HT1080 (cell line): ENCODE measurements at places on chromosomes 1 and 21.

DNA sequence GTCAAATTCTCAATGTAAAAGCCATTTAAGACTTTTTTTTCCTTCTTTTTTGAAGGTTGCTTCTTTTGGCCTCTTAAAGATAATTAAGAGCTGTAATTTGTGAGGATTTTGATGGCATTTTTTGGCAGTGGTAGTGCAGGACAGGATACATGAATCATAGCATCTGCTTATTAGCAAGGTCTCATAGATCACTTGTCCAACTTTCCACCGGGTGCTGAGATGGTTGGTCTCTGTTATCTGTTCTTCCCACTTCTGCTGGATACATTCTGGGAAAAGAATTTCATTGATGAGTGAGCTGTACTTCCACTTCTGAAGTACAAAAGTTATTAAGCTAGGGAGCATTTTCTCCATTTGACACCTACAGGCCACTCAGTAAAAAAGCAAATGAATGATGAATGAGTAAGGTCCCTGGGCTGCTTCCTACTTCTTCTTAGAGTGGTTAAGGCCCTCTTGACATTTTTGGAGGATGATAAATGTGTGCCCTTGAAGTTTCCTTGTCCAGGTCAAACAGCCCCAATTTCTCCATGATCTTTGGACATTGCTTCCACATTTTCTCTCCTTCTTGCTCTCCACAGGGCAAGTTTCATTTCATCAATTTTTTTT, 100.6 kb downstream of the ROR1 start:
- DNase-seq: peak; percentile 57

GRCh38 chr1:223010582-223011504, 132.2 kb downstream of the TLR5 start:
- no peak for DNase-seq

DNA sequence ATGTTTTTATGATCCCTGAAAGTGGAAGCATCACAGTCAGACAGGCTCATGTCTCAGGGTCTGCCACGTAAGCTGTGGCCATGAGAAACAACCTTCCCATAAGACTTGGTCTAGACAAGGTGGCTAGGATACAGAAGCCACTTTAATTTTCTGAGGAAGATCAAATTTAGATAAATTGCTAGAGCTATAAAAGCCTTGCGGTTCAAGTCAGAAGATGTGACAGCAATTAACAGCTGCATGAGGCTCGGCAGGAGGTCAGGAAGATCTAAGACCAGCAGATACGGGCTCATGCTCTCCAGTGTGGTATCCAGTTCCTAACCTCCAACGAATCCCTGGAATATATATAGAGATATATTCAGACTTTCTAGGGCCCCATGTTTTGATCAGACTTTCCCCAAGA, 577.1 kb downstream of the PLPP3 start:
- no peak for DNase-seq

- no peak for DNase-seq
These were observed 55.0 kb upstream of the TLR5 start for GRCh38 chr1:223197923-223198627.

DNA sequence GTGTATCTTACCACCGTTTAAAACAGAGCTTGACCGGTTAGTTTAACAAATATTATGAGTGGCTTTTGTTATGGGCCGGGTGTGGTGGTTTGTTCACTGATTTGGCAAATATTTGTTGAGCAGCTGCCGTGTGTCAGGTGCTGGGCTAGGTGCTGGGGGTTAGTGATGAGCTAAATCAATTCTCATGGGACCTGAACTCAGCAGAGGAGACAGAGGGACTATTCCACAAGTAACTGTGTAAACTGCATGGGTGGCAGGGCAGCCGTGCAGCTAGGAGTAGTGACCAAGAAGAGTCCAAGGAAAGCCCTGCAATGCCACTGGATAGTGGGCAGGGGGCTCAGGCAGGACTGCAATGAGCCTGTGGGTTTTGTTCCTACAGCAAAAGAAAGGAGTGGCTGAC, 11.2 kb upstream of the C2CD2 start:
- no peak for DNase-seq

DNA sequence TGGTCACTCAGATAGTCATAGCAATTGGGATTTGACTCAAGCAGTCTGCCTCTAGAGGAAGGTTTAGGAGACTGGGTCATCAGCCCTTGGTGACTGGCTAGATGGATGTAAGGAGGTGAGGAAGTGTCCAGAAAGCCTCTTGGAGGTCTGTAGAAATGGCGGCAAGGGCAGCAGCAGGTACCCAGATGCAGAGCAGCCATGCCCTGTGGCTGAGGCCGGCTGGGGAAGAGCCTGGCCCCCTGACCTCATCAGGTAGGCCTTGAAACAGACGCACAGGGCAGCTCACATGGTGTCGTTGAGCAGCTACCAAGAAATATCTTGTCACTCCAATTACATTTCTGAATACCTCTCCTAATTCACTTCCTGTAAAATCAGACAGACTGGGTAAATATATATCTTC, 98.2 kb downstream of the DMRTB1 start:
- no peak for DNase-seq

- no peak for DNase-seq
These were observed 7.1 kb downstream of the RHOU start for GRCh38 chr1:228742281-228742860.

GRCh38 chr1:214451596-214451995, 99.8 kb downstream of the PTPN14 start:
- DNase-seq: no peak

DNA sequence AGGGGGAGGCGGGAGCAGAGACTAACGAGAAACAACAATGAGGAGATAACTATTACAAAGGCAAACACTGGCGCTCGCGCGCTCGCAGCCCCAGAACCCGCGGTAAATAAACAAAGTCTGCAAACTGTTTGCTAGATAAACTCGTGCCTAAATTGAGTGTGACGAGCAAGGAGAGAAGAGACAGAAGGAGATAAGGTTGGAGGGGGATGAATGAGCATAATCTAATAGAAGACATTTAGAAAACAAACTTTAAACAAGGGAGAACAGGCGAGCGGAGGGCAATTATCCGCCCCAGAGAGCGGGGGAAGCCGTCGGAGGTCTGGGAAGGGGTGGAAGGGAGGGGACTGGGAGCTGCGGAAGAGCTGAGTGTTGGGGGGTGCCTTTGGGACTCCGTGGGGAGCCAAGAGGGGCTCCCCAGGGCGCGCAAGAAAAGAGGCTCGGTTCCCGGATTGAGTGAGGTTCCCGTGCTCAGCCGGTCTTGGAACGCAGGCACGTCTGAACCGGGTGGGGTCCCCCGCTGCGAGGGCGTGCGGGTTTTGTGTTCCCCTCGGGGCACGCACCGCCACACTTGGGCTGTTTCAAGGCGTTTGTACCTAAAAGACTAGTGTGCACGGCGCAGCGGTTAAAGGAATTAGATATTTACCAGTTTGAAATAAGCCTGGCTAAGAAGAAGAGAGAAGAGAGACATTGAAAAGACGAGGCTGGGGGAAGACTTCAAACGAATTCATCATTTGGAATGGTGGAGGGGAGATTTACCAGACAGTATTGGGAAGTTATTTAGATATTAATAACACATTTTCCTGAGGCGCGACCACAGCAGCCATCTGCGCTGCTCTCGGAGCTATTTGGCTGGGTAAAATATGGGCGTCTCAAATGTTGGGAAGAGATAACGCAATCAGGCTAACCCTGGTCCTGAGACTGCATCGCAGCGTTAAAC, 10.6 kb downstream of the PAX7 start:
- no peak for DNase-seq

GRCh38 chr1:93597709-93598108, 83.9 kb downstream of the BCAR3 start:
- DNase-seq: no peak

GRCh38 chr1:84427250-84428188, 29.2 kb downstream of the DNASE2B start:
- DNase-seq: peak; percentile 38

DNA sequence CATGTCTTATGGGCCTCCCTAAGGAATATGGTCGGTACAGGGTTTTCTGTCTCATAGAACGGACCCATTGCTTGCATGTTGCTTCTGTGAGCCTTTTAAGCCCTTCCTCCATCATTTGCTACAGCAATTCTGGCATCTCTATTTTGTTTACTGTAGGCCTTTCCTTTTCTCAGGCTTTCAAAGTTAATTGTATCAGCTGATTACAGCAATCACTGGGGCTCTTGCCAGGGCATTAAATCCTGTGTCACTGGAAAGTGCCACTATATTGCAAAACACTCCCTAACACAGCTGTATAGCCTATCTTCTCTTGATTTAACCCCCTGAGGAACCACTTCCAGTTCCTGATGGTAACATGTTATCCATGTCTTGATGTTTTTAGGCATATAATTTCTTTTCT, 156.5 kb downstream of the PDE4B start:
- DNase-seq: no peak

DNA sequence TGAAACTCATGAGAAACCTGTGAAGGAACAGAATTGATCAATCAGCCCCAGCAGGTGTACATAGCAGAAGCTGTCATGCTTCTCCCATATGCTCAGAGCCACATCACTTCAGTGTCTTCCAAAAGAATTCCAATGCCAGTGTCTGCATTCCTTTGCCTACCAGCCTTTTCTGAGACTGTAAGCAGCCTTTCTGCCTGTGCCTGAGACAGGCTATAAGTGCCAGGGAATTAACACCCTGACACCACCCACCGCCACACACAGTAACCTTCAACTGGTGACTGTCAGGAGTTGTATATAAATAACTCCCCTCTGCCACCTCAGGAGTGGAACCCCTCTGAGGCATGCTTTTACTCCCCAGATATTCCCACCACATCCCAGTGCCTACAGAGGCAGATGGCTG, 38.1 kb upstream of the SLAMF9 start:
- DNase-seq: no peak

- no peak for DNase-seq
These were observed 20.6 kb downstream of the TP73 start for GRCh38 chr1:3672971-3673361.

GRCh38 chr1:217364220-217364619, 266.7 kb downstream of the GPATCH2 start:
- no peak for DNase-seq

- DNase-seq: peak; percentile 96
These were observed 20.4 kb upstream of the GNG12 start for GRCh38 chr1:67853704-67854103.

DNA sequence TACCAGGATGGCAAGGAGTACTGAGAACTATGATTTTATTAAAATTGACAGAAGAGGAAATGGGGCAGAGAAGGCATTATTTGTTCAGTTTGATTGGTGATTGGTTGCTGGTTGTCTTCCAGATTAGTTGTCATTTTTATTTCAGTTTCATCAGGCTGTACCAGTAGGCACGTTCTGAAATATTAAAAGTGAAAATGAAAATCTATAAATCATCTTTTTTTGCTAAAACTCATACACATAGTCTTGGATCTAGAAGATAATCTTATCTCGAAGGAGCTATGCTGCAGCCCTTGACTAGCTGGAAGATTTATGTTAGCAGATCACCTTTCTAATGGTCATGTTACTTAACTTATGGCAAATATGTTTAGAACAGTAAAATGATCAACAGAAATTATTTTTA, 29.0 kb downstream of the NEK7 start:
- DNase-seq: no peak

- DNase-seq: no peak
These were observed 8.6 kb upstream of the ACTRT2 start for GRCh38 chr1:3012456-3013291.

DNA sequence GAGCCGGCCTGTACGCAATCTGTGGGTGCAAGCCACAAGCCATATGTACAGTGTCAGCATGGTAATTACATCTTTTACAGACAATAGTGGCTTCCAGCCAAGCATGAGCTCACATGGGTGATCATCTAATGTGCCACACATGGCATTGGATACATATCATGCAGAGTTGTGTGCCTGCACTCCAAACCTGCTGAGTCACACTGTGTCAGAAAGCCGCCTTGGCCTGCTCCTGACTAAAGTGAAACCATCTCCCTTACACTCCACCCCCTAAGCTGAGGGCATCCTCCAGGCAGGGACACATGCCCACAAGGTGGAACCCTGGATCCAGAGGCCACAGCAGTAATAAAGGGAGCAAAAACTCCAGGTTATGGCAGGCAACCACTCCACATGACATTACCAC, 72.5 kb downstream of the KCNT2 start:
- DNase-seq: peak; percentile 68

DNA sequence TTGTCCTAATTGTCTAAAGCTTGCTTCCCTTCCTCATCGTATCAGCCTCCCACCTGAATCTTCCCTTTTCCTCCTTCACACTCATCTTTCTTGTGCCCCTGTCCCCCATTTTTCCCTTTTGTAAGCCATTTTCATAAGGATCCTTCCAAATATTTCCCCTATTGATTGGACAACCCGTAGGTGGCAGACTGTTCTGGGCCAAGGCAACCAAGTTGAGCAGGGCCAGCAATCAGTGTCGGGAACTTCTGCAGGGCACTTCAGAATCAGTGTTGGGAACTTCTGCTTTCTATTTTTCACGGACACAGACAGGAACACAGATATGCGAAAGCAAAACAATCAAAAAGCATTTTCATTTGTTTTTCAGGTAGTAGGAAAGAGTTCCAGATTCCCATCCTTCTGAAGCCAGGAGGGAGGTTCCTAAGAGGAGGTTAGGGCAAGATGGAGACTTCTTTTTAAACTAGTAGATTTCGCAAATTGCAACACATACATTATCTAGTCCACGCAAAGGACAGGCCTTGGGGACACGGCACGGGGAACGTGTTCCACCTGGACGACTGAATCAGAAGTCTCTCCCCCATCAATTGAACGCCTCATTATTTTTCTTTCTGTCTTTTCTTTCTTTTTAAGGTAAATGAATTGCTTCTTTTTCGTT, 691 bp upstream of the MPZL1 start:
- DNase-seq: peak; percentile 55

DNA sequence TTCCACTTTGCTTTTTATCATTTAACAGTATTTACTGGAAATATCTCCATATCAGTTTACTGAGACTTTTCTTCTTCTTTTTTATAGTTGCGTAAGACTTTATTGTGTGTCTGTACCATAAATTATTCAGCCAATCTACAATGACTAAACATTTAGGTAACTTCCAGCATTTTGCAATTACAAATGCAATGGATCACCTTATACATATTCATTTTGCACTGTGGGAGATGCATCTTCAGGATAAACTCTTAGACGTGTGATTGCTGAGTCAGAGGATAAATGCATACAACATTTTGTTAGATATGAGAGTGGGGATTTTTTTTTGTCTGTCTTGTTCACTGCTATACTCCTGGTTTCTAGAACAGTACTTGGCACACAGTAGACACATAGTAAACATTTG, 95.7 kb upstream of the GCLM start:
- DNase-seq: no peak

DNA sequence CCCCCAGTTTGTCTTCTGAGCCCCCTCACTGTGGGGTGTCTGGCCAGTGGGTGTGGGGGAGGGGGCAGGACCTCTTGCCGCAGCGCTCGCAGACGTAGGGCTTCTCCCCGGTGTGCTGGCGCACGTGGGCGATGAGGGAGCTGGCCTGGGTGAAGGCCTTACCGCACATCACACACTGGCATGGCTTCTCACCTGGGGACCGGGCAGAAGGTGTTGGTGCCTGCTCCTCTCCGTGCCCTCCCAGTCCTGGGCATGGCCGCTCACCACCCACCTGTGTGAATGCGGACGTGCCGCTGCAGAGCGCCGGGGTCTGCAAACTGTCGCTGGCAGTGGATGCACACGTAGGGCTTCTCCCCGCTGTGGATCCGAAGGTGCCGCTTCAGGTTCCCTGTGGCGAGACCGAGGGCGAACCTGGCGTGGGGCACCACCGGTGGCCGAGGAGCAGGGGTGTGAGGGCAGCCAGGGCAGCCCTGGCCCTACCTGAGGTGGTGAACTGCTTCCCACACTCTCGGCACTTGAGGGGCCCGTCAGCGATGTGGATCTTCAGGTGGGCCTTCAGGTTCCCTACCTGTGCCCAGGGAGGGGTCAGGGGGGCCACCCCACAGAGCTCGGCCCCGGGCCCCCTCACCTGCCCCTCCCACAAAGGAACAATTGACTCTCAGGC, 32.4 kb downstream of the ZBTB17 start:
- DNase-seq: no peak
